ENCODE measurements at places on chromosomes 12 and 14.

- DNase-seq: no peak
Measured at GRCh38 chr12:48940181-48940580, 14.9 kb upstream of the FKBP11 start.

DNA sequence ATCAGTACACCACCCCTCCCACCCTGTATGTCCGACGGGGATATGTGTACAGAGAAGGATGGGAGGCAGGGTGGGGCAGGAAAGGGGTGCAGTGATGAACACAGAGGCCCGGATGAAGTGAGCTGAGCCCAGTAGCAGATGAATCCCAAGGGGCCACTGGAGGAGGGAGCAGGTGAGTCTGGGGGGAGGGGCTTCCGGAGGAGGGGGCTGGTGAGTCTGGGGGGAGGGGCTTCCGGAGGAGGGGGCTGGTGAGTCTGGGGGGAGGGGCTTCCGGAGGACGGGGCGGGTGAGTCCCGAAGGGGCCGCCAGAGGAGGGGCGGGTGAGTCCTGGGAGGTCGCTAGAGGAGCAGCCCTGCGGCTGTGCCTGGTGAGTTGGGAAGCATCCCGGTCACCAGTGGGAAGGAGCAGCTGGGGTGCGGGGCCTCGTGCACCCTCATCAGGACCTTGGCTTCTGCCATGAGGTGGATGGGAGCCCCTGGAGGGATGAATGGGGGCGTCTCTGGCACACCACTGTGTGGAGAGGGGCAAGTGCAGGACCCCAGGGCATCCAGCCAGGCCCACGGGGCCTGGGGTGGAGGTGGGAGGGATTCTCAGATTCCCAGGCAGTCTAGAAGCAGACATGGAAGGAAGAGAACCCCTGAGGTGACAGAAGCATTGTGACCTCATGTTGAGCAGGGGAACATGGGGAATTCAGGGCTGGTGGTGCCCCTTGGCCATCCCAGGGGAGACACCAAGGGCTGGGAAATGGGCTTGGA, 14.0 kb downstream of the BEGAIN start:
- DNase-seq: no peak

- DNase-seq: peak; percentile 57
Measured at GRCh38 chr12:121794534-121795033, 1.1 kb upstream of the RHOF start.

DNA sequence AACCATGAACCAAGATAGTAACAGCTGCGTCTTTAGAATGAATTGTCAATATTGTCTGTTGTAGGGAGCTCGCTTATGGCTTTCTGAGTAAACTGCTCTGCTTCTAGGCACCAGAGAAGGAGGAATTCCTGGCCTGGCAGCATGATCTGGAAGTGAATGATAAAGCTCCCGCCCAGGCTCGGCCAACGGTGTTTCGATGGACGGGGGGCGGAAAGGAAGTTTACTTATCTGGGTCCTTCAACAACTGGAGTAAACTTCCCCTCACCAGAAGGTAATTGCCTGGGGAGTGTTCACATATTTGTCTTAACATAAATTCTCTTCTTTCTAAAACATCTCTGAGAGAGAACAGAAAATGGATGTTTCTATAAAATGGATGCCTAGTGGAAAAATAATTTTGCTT, 4.3 kb downstream of the PRKAB1 start:
- DNase-seq: no peak

- DNase-seq: no peak
Measured at GRCh38 chr12:122003651-122004611, 17.8 kb upstream of the BCL7A start.

DNA sequence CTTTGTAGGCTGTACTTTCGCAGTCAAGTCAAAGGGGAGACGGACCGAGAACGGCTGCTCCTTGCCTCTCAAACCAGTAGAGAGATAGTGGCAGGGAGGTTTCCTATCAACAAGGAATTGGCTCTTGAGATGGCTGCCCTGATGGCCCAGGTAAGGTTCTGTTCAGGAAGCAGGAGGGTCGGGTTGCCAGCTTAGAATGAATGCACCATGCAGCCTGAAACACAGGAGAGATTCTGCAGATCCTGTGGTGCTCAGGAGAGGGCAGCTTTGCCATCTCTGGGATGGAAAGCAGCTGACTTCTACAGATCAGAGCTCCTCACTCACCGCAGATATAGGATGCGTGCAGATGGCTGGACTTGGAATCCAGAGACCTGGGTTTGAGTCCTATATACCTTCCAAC, 18.0 kb downstream of the PIGH start:
- DNase-seq: no peak

DNA sequence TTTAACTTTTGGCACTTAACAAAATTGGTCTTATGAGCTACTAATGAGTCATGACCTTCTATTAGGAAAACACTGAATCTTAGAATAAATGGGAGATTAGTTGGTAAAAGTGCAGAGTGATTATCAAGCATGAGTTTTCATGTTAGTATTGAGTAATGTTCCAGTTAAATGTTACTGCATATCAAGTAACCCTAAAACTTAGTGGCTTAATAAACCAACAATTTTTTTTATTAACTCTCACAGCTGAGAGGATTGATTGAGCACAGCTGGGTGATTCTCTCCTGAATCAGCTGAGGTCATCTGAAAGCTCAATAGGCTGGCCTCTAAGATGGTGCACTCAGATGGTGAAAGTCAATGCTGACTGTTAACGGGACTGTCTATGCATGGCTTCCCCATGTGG, 248.6 kb downstream of the BCL11B start:
- DNase-seq: no peak

DNA sequence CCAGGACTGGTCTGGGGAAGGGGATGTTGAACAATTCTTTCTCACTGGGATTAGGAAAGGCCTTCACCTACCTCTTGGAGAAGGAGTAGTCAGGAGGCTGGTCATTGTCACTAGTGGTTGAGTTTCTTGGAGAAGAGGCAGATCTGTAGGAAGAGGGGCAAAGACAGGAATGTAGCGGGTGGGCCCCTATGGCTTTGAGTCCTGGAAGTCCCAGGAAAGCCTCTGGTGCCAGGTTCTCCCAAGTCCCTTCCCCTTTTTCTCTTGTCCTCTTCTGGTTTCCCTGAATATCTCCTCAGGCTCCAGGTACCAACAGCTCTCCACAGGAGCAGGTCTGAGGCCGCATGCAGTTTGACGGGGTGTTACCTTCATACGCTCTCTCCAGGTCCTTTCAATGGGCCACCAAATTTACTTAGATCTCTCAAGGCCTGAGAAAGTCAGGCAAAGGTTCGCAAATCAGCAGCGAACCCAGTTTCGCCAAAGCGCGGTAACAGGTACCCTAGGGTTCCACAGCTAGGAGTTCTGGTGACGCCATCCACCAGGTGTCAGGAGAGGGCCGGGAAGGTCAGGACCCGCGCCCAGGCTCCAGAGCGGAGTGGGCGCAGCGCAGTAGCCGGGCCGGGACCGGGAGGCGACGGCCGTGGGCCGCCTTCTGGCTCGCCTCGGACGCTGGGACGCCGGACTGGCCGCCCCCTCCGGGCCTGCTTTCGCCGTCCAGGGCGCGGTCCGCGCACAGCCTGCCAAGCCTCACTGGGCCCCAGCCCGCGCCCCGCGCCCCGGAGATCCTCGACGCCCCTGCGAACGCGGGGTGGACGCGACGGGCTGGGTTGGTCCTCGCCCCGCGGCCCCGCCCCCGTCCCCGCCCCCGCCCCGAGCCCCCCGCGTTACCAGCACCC, 795 bp downstream of the SMAGP start:
- DNase-seq: peak; percentile 24

DNA sequence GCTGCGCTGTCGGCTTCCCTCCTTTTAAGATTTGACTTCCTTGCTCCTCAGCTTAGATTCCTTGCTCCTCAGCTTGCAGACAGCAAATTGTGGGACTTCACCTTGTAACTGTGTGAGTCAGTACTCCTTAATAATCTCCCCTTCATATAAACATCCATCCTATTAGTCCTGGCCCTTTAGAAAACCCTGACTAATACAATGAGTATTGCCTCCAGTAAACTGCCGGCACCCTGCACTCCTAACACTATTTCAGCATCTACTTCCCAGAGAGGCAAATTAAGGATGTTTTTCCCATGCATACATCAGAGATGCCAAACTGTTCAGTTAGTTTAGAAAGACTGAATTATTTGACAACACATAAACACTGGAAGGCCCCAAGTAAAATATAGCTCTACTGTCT, 611.3 kb upstream of the TMEM132C start:
- no peak for DNase-seq

DNA sequence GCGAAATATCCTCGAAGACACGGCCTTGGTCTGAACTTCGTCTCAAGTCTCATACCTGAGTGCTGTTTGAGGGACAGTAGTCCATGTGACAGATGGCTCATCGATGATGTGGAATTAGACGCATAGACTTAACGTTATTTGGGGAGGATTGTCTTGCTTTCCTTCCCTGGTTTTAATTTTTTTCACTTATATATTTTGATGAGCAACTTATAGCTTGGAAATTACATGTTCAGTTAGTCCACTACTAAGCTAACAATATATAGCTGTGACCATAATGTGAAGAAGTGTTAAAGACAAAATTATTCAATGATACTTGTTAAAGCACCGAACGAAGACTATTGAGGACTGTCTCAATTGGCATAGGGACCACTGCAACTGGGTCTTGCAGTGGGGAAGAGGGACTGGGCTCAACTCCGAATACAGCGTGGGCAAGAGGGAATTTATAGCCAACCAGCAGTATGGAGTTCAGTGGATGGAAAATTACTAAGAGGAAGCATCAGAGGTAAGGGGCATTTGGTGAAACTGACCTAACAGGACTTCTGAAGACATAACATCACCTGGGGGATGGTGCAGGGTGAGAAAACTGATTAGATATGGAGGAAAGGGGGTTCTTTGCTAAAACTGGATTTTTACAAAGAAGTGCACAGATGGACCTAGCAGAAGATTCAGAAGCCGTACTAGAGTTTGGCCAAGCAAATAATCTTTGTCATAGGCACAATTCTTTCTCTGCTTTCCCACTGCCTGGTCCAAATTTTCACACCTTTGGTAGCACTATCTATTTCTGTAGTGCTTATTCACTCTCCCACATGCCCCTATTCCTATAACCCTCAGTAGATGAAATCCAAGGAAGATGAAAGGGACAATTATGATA, 910 bp upstream of the TM7SF3 start:
- no peak for DNase-seq

GRCh38 chr12:65540140-65540539, 261.7 kb downstream of the MSRB3 start:
- no peak for DNase-seq

GRCh38 chr14:54928216-54928615, 25.6 kb upstream of the GCH1 start:
- no peak for DNase-seq

GRCh38 chr14:94560291-94560665, 964 bp upstream of the SERPINA4 start:
- DNase-seq: no peak

DNA sequence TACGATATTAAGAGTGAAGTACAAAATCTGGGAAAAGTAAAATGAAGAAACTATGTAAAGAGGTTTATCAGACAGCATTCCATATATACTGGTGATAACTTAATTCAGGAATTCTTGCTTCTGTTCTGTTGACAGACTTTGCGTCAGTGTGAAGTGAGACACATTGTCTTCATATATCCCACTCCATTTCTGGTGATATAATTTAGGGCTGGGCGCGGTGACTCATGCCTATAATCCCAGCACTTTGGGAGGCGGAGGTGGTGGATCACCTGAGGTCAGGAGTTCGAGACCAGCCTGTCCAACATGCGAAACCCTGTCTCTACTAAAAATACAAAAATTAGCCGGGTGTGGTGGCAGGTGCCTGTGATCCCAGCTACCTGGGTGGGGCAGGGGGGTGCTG, 20.3 kb upstream of the RAD52 start:
- DNase-seq: no peak

GRCh38 chr12:123141615-123142517, 9.0 kb downstream of the PITPNM2 start:
- no peak for DNase-seq

GRCh38 chr12:124617615-124618014, 50.2 kb upstream of the NCOR2 start:
- DNase-seq: no peak

DNA sequence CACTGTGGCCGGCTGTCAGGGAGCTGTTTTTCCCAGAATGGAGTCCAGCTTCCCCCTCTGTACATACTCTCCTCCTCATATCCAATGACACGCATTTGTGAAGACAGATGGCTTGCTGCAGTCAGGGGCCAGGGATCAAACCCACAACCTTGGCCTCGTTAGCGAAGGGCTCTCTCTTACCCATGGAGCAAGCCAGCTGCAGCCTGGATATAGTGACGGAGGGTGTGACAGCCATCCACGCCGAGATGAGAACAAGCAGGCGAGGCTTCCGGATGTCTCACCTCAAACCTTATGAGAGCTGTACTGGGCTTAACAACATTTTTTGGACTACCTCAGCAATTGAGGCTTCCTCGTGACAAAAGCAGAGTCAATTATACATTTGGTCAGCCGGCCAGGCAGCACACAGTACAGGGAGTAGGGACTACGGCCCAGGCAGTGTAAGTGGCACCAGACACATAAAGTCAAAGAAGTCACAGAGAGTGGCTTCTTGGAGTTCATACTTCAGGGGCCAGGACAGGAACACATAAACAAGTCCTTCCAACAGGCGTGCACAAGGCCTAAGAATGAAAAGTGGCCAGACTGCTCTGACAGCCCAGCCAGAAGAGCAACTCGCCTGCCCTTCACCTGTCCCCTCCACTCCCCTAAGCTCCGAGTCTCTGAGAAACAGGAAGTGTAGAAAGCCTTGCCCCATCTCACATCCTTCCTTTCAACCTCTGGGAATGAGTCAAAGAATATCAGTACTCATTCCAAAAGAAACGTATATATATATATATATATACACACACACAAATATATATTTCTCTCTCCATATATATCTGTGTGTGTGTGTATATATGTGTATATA, 115.1 kb downstream of the TTC7B start:
- no peak for DNase-seq

DNA sequence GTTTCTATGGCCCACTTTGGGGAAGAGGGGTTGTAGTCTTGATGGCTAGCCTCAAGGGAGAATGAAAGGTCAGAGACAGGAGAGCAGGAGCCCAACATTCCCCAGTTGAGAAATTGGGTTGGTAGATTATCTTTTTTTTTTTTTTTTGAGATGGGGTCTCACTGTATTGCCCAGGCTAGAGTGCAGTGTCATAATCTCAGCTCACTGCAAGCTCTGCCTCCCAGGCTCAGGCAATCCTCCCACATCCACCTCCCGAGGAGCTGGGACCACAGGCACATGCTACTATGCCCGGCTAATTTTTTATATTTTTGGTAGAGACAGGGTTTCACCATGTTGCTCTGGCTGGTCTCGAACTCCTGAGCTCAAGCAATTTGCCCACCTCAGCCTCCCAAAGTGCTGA, 34.9 kb downstream of the BCAT1 start:
- no peak for DNase-seq
